ENCODE measurements at places on chromosomes 1 and 21.

DNA sequence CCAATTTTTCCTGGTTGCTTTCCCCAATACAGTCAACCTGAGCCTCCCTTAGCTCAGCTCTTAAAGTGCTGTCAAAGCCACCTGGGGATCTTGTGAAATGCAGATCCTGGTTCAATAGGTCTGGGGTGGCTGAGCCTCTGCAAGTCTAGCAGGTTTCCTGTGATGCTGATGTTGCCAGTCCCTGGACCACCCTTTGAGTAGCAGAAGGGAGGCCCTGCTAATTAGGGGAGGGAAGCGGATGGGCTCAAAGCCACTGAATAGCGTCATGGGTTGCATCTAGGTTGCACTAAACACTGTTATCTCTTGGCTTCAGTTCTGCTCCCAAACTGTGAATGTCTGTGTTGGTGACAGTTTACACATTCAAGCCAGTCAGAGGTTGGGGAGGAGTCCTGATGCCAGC lies 127.2 kb downstream of the KAZN start:
- DNase-seq = no peak

DNA sequence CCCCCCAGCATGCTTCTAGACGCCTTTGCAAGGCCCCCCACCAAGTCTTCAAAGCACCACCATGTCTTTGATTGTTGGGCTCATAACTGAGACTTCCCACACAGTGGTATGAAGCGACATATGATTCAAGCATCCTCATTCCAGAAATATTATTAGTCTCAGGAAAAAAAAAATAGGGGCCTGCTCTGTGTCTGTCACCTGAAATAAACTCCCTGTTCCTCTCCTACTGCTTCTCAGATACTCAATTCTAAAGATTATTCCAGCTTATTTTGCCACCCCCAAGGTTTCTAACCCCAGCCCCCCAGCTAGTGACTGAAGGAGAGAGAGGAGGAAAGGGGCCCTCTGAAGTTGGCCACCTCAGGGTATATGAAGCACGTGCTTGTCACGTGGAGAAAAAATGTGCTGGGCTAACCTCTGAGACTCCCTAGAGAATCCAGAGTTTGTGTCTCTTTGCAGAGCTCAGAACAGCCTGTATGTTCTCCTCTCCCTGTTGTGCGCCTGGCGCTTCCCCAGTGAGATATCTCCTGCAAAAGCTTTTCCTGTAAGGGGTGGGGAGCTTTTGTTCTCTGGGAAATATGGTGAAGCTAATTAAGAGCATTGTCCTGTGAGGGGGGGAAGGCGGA lies 35.9 kb upstream of the RASAL2 start:
- DNase-seq = no peak

DNA sequence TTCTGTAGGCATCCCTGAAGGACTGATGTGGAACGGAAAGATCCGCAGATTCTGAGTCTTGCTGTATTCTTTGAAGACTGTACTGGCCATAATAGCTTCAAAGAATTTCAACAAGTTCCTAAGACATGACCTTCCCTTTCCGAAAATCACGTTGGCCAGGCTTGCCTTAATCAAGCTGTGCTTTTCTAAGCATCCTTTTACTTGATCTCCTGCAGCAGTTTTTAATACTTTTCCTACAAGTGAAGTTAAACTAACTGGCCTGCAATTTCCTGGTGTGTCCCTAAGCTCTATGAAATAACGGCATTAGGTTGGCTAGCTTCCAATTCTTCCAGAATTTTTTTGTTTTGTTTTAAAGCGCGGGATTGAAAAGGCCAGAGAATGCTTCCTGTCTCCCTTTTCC lies 40.3 kb downstream of the SPAG17 start:
- no peak for DNase-seq

DNA sequence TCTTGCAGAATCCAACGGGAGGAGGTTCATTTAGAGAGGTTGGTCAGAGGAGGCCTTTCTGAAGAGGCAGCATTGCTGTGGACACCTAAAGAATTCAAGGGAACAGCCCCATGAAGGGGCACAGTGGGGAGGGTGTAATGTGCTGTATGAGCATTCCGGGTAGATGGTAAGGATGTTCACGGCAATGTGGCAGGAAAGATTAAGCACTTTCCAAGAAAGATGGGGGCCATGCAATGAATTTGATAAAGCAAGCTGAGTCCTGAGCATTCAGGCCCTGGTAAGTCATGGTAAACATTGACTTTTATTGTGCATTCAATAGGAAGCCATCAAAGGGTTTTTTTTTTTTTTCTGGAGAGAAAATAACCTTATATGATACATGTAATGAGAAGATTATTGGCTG lies 166.6 kb downstream of the GREM2 start:
- DNase-seq = no peak

GRCh38 chr1:45772971-45773370 lies 22.5 kb upstream of the IPP start:
- no peak for DNase-seq

- DNase-seq = no peak
Measured at GRCh38 chr1:27544834-27545233, 54.9 kb upstream of the WASF2 start.

DNA sequence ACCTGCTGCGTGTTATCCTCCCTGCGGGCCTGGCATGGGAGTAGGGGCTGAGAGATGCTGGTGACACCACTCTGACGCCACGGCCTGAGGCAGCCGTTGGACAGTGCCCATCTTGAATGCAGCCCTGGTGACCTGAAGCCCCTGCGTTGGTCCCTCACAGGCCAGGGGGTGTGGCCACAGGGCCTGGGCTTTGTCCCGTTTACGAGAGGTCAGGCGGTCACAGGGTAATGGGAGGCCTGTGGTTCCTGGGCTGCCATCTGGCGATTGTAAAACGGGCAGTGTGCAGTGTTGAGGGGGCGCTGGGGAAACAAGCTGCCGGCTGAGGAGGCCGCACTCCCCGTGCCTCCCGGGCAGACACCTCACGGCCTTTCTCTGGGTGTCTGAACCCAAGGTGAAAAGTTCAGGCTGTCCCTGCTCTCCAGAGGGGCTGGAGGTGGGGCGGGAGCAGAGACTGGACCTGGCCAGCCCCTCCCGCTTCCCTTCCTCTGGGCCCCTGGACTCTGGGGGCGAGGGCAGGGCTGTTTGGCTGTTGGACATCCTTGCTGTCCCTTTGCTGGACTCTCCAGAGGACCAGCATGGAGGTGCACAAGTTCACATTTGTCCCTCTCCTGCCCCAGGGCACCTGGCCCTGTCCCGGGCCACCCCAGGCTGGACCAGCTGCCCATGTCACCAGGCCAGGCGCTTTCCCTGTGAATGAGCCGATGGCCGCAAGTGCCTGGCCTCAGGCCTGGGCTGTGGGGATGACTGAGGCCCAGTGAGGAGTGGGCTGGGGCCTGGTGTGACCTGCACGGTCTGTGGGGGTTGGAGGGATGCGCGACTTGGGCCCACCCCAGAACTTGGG lies 42.4 kb downstream of the SKI start:
- peak; percentile 74 for DNase-seq

GRCh38 chr1:29117381-29117780 lies 6.3 kb downstream of the TMEM200B start:
- DNase-seq = peak; percentile 72

DNA sequence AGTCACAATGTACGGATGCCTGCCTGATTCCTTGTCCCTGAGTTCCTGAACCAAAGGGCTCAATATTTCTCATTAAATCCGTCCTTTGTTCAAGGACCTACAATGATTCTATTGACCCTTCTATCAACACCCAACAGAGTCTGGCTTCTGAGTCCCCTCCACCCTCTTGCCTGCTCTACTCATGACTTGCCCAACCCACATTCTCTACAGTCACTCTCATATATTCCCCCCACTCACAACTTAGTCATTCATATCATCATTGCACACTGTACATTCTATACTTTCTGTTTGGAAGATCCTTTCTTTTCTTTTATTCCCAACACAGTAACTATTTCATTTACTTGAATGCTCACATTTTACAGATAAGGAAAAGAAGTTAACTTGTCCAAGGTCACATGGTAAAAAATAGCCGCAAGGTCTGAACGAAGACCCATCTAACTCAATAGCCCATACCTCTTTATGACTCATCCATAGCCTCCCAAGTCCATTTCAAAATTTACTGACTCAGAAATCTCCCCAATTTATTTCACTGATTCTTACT lies 3.6 kb downstream of the OTUD7B start:
- no peak for DNase-seq

- DNase-seq = no peak
Measured at GRCh38 chr1:183126000-183126366, 60.1 kb upstream of the LAMC2 start.

GRCh38 chr1:189657715-189658114 lies 819.9 kb downstream of the BRINP3 start:
- no peak for DNase-seq

- DNase-seq = no peak
Measured at GRCh38 chr1:183195142-183195574, 9.1 kb downstream of the LAMC2 start.

DNA sequence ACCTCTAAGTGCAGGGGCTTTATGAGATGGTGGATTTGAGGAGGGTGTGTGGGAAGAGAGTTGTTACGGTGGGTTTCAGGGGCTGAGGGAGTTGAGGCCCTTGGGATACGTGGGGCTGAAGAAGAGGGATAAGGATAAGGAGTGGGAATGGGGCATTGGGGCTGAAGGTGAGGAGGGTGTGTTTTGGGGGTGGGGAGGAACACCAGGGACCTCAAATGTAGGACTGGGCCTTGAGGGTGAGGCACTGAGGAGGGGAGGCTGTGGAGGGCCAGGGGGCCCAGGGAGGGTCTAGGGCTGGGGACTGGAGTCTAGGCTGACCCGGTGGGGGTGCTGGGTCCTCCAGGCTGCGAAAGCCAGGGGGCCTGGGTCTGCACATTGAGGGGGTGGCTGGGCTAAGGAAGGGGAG lies 1.2 kb upstream of the PLEKHM2 start:
- DNase-seq = no peak

DNA sequence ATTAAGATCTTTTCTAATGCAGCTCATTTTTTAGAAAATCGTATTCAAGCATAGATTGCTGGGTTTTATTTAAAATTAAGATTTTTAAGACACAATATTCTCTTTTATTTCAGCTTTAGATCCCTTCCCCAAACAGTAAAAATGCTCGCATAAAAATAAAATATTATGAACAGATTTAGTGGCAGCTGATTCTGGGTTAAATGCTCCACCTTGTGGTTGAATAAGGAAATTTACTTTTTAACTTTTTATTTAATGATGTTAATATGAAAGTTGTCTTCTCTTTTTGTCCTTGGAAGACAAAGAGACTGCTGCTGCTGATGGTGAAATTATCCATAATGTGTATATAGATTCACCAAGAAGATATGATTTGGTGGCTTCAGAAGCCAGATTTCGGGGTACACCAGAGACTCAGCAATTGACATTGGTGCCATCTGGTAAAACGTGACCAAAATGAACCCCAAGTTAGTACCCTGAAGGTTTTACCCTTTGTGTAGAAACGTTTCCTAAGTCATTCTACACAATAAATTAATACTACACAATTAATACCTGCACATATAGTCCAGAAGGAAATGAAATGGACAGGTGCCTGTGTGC lies 128.0 kb downstream of the ADAMTS1 start:
- DNase-seq = no peak

DNA sequence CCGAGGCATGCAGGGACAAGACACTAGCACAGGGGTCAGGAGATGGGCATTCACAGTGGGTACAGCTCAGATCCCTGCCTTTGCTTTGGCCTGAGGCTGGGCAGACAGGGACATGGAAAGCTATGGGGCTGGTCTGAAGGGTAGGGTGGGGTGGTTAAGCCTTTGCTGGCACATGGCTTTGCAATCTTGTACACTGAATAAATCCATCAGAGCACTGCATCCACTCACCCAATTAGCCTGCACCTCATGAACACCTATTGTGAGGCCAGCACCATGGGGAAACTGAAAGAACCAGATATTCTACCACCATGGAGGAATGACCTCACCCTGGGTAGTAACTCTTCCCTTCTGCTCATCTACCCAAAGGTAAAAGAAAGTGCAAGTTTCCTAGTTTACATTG lies 199.6 kb upstream of the LMO4 start:
- DNase-seq = no peak

DNA sequence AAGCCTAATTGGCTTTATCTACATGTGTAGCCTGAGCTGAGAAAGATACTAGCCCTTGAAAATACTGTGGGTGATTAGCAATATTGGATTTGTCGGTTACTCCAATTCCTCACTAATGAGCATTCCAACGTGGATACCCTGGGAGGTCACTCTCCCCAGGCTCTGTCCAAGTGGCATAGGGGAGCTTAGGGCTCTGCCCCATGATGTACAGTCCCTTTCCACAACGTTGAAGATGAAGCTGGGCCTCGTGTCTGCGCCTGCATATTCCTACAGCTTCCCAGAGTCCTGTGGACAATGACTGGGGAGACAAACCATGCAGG lies 2.6 kb downstream of the RCC1 start:
- no peak for DNase-seq

DNA sequence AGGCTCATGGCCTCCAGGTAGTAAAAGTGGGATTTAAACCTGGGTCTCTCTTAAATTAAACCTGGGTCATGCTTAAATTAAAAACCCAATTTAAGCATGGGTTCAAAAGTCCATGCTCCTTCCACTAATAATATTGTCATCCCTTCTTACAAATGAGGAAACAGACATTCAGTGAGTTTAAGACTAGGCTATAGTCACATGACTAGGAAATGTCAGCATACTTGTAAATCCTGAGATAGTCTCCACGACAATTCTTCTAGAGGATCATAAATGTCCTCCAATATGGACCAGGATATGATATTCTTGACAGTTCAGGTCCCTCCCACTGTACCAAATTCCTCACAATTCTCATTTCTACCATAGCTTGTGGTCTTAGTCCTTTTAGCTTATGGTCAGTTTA lies 10.5 kb upstream of the IGFN1 start:
- DNase-seq = no peak

DNA sequence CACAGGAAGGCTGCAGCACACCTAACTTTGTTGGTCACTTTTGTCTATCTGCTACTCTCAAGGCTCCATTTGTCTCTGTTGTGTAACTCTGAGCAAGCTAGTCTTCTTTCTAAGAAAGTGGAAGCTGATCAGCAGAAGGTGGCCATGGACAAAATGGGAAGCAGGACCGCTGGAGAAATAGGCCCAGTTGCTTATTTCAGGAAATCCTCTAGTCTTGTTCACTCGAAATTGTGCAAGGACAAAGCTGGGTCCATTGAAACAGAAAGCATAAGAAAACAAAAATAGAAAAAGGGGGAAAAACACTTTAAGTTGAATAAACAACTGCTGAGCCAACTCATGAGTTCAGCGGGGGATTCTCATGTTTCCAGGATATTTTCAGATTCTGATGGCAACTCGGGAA lies 150.1 kb downstream of the PBX1 start:
- DNase-seq = no peak

DNA sequence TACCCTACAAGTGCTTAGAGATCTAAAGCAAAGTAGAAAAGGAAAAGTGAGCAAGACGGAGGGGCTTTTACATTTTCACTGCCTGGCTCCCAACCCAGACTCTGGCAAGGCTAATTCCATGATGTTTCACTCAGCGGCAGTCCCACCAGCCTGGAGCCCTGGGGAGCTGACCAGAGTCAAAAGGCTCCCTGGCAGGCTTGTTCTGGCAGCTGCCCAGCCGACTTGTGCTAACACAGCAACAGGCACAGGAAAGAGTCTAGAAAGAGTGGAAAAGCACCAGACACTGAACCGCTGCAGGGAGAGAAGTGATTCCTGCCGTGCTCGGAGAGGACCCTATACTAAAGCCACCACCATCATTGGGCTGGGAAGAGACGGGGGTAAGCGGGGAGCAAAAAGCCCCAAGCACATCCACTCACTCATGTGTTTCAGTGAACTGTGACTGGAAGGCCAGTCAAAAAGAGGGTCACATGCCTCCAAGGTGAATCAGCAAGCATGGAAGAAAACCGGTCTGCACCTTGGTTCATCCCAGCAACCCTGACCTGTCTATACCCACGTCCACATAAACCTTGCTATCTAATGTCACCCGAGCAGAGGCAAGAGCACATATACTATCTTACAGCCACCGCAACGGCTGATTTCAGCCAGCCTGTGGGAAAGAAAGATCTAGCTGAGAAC lies 8.0 kb downstream of the SMIM12 start:
- DNase-seq = no peak

All from HuH-7 (cell line).